T-helper 17 cell (primary cell): ENCODE measurements at places on chromosomes 16 and 17.

GRCh38 chr16:69941251-69942098 is 9.7 kb upstream of the CLEC18A start:
- DNase-seq = no peak

- no peak for DNase-seq
These were observed 10.2 kb downstream of the FLII start for GRCh38 chr17:18248300-18248731.

GRCh38 chr16:67707790-67708189 is 11.3 kb downstream of the GFOD2 start:
- no peak for DNase-seq

GRCh38 chr16:80525420-80525819 is 15.4 kb upstream of the DYNLRB2 start:
- DNase-seq = no peak

DNA sequence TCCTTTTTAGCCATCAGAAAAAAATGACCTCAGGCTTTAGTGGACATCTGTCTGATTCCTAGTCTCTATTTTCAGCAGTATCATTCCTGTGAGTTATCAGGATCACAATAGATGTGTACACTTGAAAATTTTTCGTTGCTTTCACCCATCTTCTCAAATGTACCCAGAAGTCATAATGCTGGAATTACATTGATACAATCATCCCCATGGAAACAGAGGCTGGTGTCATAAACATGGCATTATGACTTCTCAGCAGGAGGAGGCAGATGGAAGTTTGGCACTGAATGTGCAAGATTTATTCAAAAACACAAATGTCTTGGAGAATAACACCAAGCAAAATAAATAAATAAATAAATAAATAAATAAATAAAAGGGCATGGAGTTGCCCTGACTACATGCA is 292.5 kb downstream of the PHKB start:
- no peak for DNase-seq

DNA sequence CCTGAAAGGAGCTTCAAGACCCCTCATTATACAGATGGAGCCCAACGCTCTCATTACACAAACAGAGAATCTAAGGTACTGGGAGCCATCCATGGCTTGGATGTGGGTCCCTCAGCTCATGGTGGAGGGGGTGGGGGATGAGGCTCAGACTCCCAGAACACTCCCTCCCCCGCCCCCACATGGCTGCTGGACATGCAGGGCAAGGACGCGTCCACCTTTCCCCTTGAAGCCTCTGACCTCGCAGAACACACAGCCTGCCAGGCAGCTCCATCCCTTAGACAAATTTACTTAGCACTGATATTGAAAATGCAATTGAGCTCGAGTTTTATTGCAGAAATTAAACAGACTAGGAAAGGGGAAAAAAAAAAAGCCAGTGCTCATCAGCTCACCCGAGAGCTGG is 203.9 kb downstream of the ZNF423 start:
- DNase-seq = no peak

DNA sequence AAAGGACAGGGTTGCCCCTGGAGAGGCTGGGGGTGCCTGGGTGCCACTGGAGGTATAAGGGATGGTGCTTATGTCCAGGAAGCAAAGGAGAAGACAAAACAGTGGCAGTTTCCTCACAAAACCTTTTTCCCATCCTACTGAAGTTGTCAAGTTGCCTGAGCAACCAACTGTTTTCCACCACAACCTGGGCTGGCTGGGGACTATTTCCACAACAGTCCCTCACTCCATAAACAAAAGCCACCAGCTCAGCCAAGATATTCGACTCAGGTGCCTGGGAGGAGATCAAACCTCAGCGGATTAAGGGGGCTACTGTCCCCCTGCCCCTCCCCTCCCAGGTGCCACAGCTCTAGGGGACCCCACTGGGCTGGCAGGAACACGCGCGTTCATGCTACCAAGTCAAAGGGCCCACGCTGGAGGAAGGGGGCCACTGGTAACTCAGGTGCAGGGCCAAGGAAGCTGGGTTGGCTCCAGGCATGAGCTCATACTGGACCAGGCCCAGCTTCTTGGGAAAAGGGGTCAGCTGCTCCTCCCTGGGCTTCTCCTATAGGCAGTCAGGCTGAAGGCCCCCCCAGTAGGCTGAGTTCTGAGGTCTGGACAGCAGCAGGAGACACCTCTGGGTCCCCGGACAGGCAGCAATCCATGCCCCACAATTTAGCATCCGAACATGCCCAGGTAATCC is 45.7 kb upstream of the MRPS23 start:
- no peak for DNase-seq

DNA sequence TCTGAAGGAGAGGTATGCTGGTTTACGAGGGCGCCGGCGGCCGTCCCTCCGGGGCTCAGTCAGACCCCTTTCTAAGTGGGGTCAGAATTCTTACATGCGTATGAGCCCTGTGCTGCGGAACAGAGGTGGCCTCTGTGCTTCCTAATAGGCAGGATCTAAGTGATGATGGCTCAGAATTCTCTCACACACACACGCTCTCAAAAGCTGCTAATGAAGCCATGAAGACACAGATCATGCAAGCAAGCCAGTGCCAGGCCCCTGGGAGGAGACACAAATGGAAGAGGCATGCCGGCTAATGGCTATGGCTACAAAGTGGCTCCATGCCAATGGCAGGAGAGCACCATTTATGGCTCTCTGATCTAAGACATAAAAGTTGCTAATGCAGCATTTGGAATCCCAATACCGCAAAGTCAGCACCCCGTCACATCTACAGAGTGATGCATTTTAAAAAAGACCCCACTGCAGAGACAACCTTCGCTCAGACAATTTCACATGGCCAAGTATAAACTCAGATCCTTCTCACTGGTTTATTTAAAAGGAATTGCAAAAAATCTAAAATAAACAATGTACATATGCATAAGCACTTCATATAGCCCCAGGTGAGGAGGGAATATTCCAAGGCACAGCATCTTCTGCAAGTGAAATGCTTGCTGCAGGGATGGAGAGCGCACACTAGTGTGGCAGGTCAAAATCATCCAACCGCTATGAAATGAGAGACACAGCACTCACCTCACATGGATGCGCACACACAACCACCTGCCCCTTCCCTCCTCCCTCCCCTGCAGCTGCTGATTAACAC is 24.5 kb downstream of the NPLOC4 start:
- DNase-seq = no peak

DNA sequence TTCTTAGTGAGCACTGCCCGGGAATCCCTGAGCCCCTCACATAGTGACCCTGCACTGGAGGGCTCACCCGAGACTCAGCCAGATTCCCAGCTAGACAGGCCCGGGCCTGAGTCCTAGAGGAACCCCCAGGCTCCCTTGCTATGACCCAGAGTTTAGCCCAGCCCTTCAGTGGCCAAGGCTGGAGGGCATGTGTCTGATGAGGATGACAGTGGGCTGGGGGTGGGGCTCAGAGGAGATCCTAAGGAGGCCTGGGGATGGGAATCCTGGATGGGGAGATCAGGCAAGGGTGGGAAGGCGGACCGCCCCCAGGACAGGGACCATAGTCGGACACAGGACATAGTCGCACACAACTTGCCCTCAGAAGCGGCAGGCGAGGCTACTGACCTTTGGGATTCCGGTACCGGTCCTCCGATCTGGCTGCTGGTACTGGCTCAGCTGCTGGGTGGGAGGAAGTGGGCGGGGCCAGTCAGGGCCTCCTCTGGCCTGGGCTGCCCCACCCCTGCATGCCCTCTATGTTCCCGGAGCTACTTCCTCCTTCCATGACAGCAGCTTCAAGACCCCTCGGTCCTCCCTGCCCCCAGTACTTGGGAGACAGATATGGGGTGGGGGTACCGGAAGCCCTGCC is 1.1 kb downstream of the CD79B start:
- DNase-seq = peak; percentile 54

DNA sequence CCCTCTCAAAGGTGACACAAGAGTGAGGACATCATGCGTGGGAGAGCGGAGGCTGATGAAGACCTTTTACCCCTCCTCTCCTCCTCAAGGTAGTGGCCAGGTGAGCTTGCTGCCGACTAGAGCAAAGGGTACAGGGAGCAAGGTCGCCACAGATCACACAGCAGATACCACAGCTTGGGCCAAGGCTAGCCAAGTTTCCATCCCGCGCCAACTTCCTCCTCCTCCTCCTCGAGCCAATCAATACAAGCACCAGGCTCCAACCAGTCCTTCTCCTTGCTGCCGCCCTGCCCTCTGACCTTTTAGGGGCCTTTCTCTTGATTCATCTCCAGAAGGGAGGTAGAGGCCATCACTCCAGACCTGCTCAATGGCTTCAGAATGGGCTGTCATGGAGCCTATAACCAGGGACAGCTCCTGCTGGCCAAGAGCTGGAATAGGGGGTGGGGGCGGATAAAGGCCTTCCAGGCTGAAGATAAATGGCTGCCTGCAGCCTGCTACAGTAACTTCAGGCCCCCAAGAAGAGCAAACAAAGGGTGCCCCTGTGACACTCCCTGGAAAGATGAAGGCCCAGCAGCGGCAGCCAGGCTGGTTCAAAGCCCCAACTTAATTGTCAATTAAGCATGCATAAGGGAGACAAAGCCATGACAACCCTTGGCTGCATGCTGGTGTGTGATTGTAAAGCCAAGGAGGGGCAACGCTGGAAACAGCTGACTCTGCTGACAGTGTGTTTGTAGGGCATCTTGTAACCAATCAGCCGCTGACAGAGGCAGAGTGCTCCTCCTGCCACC is 17.8 kb downstream of the HNF1B start:
- no peak for DNase-seq

DNA sequence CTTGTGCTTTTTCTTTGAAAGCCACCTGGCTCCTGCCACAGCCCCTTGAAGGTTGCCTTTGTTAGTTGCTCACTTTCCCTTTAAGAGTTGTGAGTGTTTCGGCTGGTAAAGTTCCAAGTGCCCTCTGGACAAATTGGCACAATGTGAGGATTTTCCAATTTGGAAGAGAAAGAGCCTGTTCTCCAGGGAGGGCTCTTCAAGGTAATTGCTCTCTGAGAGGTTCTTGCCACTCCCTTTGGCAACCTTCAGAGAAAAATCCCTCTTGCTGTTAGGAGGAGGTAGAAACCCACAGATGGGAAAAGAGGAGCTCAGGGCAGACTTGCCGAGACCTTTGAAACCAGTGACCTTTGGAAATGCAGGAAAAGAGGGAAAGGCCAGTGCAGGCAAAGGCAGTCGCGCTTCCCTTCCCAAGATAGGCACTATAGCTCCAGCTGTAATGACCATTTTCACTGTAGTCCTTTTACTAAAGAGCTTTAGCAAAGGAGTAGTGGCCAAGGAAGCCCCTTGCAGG is 49.0 kb upstream of the AKAP1 start:
- DNase-seq = no peak

- no peak for DNase-seq
These were observed 16.7 kb downstream of the ADGRG1 start for GRCh38 chr16:57645169-57645568.

DNA sequence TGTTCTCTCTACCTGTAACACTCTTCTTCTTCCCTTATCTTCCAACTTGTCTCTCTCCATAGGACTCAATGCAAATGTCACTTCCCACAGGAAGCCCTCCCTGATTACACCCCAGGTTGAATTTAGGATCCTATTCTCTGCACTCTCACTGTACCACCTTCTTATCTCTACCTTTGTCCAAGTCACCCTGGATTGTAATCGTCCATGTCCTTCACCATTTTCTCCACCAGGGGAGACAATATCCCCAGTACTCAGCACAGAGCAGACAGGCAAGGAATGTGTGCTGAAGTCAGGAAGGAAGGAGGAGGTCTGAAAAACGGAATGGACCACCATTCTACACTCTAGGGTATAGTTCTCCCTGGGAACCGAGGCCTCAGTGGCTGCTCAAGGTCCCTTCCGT is 14.2 kb downstream of the C16orf82 start:
- DNase-seq = no peak

DNA sequence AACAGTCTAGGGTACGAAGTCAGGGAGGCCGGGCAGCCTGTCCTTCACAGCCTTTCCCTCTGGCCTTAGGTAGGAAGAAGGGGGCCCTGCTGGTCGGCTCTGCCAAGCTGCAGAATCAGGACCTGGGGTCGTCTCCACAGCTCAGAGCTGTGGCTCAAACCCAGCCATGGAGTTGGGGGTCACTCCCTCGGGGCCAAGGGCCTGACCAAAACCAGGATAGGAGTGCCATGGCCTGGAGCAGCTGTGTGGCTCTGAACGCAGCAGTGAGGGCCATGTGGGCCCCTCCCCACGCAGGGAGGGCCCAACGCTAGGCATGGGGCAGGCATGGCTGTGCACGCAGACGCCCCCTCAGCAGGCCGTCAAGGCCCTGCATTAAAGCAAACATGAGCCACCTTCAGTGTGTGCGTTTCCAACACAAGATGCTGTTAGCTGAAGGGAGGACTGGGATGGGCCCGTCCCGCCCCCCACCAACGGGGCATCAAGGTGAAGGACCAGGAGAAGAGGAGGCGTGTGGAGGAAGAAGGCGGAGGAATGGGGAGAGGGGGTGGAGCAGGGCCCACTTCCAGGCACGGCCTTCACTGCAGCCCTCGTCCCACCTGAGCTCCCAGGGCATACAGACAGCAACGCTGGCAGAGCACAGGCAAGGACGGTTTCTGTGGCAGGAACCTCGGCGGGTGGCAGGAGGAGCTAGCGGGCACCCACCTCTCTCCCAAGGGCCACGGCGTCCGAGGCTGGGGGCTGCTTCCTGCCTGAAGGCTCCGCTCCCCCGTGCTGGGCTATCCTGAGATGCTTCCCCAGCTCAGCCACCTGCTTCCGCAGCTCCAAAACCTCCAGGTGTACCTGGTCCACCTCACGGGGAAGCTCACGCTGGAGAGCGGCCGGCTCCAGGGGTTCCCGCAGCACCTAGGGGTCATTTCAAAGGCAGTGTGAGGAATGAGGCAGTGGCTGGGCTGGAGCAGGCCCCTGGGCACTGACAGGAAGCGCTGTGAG is 55.3 kb downstream of the CCDC57 start:
- DNase-seq = no peak

- no peak for DNase-seq
These were observed 761 bp downstream of the NOL3 start for GRCh38 chr16:67170949-67171649.

- no peak for DNase-seq
These were observed 26.6 kb downstream of the CIBAR2 start for GRCh38 chr16:85085721-85086120.

- DNase-seq = no peak
These were observed 360.9 kb upstream of the TNRC6C start for GRCh38 chr17:77597418-77598240.

- DNase-seq = no peak
These were observed 85.4 kb downstream of the N4BP1 start for GRCh38 chr16:48524348-48525200.

DNA sequence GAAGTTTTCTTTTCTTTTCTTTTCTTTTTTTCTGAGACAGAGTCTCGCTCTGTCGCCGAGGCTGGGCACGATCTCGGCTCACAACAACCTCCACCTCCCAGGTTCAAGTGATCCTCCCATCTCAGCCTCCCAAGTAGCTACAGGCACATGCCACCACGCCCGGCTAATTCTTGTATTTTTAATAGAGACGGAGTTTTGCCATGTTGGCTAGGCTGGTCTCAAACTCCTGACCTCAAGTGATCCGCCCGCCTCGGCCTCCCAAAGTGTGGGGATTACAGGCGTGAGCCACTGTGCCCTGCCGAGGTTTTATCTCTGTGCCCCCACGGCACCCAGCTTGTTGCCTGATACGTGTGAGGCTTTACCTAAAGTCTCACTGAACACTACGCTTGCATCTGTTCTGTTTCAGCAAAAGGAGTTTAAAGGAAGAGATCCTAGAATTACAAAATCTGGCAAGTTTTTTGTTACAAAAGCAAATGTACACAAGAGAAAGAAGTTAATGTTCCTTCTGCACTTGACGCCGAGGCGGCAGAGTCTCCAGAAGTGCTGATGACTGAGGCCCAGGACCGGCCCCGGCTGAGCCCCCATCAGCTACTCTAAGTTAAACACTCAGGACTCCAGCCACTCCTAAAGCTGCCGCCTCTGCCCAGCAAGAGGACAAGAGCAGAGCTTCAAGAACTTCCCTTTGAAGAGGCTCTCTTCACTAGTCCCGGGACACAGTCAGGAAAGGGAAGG is 9.2 kb downstream of the ABCA3 start:
- no peak for DNase-seq

GRCh38 chr17:63997341-63998048 is 656 bp upstream of the PRR29 start:
- DNase-seq = no peak
